A673 (cell line): ENCODE measurements at places on chromosomes 16 and 17.

GRCh38 chr16:55376567-55377167 is 52.7 kb downstream of the IRX6 start:
- DNase-seq = no peak

DNA sequence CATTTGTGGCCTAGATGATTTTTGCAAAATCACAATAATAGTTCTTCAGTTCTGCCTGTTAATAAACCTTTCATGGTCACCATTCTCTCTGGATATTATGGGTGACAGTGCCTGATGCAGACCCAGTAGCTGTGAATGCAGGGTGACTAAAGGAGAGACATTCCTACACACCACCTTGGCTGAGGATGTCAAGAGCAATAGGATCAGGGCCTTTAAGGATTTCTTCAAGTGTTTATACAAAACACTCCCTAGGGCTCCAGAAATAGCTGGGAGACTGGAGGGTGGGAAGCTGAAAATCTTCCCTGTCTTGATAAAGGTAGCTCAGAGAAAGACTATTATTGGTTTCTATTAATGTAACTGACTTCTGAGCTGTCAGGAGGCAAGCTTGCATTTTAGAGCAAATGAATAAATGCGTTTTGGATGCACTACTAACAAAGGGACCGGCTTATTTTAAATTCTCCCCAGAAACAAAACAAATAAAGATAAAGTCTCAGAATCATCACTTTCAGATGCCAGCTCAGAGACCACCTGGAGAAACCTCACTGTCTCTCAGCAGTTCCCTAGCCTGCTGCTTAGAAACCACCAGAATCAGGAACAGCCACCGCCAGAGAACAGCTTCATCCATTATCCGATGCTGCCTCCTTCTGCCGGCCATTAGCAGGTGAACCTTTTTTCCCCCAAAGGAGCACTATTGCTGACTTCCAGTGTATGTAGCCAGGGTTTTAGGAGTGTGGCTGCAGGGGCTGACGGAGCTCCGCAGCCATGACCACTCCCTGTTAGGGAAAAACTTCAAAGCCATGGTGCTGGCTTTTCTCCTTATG is 171.4 kb upstream of the DYNLRB2 start:
- no peak for DNase-seq

DNA sequence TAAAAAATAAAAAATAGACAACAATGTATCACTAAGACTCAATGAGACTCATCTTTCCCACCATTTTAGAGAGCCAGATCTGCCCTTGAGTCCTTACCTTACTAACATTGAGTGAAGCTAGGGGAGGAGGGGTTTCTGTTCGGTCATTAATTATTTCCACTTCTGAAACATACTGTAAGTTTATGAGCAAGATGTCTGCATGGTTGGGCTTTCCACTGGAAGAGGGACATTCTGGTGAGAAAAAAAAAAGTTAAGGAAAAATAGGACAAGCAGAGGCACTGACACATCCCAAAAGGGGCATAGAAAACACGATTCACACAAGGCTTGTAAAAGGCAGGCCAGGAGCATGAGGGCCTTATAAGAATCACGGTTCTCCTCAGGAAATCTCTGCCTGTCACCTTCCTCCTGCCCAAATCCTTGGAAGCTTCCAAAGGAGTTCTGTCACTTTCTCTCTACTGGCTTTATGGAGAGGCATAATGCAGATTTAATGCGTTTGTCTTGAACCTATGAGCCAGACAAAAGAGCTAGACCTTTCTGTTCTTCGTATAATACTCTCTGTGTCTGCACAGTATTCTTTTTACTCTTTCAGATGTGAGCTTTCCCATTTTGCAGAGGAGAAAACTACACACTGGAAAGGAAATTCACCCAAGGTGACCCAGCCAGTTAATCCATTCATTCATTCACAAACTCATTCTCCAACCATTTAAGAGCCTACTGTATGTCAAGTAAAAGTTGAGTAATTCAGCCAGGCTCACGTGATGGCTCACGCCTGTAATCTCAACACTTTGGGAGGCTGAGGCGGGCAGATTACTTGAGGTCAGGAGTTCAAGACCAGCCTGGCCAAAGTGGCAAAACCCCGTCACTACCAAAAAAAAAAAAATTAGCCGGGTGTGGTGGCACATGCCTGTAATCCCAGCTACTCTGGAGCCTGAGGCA is 2.5 kb downstream of the LSM12 start:
- no peak for DNase-seq

DNA sequence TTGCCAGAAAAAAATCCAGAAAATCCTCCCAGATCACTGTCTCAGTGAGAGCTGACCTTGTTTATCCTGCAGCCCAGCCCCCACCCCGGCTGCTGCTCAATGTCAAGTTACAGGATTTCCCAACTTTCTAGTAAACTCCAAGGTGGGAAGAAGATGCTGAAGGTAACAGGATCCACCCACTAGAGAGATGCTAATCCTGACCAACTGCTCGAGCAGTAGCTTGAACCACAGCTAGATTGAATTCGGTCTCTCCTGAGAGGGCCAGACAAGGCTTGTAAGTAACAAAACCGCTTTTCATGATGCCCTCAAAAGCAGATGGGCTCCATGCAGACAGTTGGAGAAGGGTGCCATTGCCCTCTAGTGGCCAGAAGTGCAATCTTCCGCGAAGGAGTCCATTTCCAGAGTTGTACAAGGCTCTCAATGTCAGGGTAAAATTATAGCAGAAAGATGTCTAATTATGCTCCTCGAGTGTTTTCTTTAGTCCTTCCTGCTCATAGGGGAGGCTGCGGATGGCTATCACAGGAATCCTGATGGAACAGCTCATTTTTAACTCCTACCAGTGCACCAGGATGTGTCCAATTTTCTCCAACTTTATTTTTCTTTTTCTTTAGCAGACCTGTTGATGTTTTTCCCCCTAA is 3.9 kb downstream of the CDH11 start:
- peak; percentile 91 for DNase-seq

DNA sequence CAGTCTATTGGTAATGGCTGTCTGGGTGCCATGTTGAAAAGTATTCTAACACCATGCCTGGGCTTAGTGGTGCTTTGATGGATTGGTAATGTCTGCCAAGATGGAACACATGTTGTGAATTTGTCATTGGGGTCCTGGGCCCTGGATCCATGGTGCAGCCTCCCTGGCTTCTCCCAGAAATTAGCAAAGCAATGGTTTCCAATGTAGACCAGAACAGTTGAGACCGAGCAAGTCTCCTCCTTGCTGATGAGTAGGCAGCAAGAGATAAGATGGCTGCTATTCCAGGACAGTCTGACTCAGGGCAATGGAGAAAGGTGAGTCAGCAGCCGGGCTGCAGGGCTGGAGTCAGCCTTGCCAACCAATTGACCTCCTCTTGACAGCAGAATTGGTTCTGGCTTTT is 30.8 kb downstream of the GPR139 start:
- DNase-seq = no peak

DNA sequence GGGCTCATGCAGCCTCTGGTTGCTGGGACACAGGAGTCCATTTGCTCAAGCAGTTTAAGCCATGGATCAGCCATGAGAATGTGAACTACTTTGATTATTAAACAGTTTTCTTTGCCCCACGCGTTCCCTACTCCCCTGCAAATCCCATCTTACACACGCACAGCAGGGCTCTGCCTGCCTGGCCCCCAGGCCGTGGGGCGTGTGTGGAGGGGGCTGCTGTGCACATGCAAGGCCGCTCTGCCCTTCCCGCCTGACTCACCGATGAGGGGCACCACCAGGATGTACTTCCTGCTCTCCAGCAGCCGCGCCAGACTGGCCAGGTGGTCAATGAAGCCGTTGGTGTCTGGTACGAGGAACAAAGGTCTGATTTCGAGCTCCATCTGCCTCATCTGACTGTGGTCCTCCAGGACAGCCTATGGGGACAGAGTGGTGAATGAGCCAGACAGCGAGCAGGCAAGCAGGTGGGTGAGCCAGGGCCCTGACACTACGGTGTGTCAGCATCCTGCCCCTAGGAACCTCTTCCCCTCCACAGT is 13.7 kb downstream of the HIC1 start:
- no peak for DNase-seq

- no peak for DNase-seq
Observed at GRCh38 chr17:34378664-34379101, 15.7 kb upstream of the CCL1 start.

- DNase-seq = no peak
Observed at GRCh38 chr17:66509926-66510325, 207.5 kb downstream of the PRKCA start.

- DNase-seq = no peak
Observed at GRCh38 chr17:62080647-62081046, 15.6 kb upstream of the MED13 start.

- DNase-seq = no peak
Observed at GRCh38 chr16:57374067-57374534, 1.8 kb downstream of the CX3CL1 start.

- peak; percentile 92 for DNase-seq
Observed at GRCh38 chr16:24700549-24701392, 28.7 kb upstream of the TNRC6A start.

GRCh38 chr16:62978451-62978850 is 942.2 kb upstream of the CDH8 start:
- DNase-seq = no peak

DNA sequence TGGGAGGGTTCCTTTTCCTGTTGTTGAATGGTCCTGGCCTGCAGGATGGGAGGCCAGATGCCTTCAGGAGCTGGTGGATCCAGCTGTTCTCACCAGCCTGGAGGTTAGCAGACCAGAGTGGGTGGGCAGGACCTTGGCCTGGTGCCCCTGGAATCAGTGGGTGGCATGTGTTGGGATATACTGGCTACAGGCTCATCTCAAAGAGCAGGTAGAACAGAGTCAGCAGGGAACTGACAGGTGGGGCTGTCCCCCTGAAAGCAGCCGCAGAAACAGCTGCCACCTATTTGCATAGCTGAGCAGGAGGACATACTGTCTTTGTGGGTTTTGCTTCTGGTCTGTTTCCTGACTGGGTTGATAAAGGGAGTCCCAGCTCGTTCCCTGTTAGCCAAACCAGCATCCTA is 144.1 kb downstream of the RAB11FIP4 start:
- DNase-seq = no peak

- DNase-seq = no peak
Observed at GRCh38 chr17:76920364-76921139, 52.3 kb downstream of the MGAT5B start.

GRCh38 chr17:48600244-48601098 is 4.3 kb downstream of the HOXB6 start:
- DNase-seq = no peak

GRCh38 chr16:89701425-89702406 is at the start of gene SPATA2L:
TSS of gene SPATA2L (minus strand) at chr16:89701705. CDS start at chr16:89701232, 473 bp downstream.
- peak; percentile 97 for DNase-seq

GRCh38 chr17:41186872-41187271 is 2.2 kb upstream of the KRTAP4-1 start:
- DNase-seq = no peak

GRCh38 chr16:49928176-49929041 is 72.5 kb upstream of the ZNF423 start:
- DNase-seq = no peak

DNA sequence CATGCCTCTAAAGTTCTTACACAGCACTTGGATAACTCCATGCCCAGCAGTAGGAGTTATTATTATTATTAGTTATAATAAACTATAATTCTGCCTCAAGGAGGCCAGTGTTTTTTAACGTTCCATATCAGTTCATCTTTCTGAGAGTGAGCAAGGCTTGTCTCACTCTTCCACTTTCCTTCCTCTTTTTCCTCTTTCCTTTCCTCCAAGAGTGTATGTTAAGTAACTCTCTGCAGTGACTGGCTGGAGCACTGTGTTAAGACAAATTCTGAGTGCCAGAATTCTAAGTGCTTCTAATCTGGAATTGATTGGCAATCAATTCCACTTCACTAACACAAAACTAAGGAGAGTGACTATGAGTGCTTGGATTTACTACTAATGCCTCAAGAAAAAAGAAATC is 16.4 kb downstream of the CLEC19A start:
- no peak for DNase-seq

GRCh38 chr16:4601864-4602186 is 12.9 kb downstream of the UBALD1 start:
- DNase-seq = no peak

DNA sequence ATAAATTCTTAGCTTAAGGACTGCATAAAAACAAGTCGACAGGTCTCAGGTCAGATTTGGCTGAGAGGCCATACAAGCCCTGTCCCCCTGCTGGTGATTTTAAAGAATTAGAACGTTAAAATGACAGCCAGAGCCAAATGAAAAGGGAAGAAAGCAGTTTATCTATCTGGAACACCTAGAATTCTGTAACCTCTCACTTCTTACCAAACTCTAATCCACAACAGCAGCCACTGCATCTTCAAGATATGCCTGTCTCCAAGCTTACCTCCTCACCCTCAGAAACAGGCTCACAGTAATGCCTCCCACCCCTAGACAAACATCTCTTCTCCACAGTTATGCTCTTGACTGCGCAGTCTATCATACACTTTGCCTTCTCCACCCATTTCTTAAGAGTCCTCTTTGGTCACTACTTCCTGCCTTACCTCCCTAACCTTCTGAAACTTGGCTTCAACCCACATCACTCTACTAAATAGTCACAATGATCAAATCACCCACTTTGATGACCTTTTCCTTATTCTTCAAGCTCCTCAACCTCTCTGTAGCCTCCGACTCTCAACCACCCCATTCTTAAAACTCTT is 14.2 kb downstream of the ANKFY1 start:
- DNase-seq = peak; percentile 55

DNA sequence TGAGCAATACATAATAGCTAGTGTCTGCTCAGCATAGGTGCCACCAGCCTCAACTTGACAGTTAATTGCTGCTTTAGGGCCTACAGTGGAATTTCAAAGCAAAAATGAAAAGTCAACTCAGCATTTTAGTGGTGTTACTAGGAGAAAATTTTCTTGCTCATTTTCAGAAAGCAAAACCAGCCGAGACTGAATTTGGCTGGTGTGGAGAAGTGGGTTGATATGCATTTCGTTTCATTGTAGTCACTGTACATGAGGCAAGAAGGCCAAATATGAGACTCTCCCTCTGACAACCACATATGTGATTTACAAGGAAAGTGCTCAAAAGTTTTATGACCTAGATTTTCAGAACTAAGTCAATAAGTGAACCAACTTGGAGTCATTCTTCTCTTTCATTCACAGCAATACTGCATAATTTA is 54.0 kb downstream of the DUSP14 start:
- no peak for DNase-seq

- no peak for DNase-seq
Observed at GRCh38 chr16:66547101-66547989, 2.6 kb downstream of the TK2 start.

- DNase-seq = no peak
Observed at GRCh38 chr17:7046127-7046724, 2.3 kb upstream of the SLC16A11 start.

GRCh38 chr17:40524243-40524965 is 23.0 kb upstream of the TNS4 start:
- DNase-seq = no peak
